ENCODE measurements at places on chromosomes 7 and 10.

DNA sequence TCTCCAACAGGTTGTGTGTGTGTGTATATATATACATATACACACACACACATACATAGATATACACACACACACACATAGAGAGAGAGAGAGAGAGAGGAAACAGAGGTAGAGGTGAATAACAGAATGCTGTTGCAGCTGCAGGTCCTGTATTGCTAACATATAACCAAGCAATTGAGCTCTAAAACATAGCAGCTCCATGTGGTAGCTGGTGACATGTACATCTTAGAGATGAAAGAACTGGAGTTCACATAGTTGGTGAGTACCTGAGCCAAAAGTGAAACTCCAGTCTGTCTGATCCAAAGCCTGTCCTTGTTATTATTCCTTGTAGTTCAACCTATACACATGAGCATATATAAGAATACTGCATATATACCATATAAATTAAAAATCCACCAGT lies 152.9 kb upstream of the CSTF2T start:
- no peak for DNase-seq

GRCh38 chr10:95767884-95768556 lies 12.1 kb downstream of the ENTPD1 start:
- no peak for DNase-seq

DNA sequence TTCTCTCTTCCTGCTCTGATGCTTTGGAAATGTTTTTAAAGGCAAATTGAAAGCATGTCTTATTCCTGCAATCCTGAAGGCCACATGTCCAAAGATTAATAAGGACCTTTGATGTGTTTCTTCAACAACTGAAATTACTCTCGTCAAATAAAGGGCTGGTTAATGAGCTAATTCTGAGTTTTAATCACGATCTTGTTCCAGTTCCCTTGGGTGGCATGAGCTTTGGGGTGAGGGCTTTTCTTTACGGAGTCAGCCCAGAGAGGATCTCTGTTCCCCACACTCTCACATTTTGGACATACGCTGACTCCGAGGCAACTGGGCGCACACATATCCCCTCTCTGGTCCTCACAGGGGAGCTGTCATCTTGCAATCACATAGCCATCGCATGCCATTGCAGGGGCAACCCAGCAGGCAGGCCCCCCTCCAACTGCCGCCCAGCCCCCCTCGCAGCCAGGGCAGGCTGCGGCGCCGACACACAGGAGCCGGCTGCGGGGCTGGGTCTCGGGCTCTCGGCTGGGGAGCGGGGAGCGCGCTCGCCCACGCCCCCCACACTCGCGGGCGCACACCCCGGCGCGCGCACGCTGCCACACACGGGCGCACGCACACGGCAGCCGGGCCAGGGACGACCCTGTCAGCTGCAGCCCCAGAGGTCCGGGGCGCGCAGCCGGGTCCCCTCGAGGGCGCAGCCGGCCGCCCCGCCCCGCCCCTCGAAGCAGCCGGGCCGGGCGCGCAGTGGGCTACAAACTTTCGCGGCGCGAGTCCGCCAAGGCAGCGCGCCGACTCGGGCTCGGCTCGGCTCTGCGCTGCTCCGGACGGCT lies at the start of gene GDF10:
GDF10 (plus strand) TSS at position 587 of the 818 bp plus-strand sequence. CDS start 455 bp downstream, outside the sequence.
- no peak for DNase-seq

DNA sequence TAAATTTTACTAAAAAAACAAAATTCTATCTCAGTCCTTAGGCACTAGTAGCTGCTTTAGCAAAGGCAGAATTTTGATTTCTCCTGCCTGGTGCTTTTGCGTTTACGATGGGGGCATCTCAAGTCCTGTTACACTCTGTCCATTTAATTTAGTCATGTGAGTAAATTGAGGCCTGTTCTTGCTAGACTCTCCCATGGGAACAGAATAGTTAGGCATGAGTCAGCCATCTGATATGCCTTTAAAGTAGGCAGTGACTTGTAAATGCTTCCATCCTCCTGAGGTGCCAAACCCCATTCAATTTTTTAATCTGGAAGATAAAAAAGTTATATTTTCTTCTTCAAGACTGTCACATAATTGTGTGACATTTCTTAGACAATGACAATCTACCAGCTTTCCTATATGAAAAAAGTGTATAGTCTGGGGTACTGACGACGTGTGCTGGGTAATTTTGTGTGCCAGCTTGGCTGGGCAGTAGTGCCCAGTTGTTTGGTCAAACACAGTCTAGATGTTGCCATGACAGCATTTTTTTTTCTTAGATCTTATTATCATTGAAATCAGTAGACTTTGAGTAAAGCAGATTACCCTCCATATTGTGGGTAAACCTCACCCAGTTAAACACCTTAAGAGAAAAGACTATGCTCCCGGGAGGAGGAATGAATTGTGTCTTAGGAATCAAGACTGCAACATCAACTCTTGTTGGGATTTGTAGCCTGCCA lies 603.4 kb downstream of the SORCS1 start:
- no peak for DNase-seq

DNA sequence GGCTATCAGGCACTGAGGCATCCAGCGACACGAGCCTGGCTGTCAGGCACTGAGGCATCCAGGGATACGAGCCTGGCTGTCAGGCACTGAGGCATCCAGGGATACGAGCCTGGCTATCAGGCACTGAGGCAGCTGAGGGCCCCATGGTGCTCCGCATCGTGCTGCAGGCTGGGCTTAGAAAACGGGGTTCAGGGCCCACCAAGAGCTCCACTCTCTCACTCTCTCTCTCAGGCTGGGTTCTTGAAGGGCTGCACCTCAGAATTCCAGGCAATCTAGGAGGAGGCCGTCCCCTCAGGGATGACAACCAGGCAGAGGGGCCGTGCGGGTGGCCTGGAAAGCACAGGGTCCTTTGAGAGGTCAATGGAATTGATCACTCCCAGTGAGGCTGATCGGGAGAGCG lies 69.0 kb downstream of the CFAP46 start:
- no peak for DNase-seq

- DNase-seq = no peak
Measured at GRCh38 chr7:152477079-152477478, 41.3 kb upstream of the KMT2C start.

GRCh38 chr7:71264005-71264404 lies 132.1 kb downstream of the GALNT17 start:
- DNase-seq = no peak

DNA sequence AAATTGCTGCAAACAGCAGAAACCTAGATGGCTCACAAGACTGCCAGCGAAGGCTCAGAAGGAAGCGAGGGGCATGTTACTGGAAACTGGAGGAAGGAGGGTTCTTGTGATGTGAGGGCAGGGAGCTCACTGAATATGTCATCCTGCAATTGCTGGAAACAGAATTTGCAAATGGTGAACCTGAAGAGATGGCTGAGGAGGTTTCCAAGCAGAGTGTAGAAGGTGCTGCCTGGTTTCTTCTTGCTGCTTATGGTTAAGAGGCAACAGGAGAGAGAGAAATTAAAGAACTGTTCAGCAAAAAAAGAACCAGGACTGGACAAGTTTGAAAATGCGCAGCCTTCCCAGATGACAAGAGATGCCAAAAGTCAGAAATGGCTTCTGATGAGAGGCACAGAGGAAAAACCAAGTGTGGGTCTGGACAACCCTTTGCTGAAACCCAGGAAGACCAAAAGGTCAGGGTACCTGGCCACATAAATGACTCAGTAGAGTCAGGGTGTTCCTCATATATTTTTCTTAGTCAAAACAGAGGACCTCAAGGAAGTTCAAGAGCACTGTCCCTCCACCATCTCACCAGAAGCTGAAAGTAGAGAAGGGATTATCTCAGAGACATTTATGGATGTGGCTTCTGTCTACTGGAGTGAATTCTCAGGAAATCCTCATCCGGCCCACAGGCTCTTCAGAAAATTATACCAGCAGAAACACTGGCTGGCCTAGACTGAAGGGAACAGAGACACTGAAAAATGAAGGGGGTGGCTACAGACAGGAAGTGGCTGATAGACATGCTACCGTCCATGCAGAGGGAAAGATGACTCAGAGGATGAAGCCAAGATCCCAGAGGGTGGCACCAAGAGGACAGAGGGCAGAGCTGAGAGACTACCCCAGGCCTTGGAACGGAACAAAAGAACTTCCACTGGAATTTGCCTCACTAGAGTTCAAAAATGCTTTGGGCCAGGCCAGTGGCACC lies 10.1 kb downstream of the PAPOLB start:
- no peak for DNase-seq

DNA sequence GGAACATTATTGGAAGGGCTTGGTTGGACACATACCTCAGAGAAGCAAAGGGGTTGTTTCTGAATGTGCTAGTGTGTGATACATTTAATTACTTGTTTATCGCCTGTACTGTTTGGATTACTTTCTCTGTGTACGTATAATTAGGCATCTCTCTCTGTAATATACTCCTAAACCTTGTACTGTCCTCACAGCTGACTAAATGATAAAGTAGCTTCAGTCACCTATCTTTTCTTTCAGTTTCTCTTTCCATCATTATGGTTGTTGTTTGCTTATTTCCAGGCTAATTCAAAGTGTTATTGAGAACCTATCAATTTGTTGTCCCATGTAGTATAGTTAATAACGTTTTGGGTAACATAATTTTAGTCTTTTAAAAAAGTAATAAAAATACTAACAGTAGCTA lies 34.0 kb downstream of the MXI1 start:
- no peak for DNase-seq

DNA sequence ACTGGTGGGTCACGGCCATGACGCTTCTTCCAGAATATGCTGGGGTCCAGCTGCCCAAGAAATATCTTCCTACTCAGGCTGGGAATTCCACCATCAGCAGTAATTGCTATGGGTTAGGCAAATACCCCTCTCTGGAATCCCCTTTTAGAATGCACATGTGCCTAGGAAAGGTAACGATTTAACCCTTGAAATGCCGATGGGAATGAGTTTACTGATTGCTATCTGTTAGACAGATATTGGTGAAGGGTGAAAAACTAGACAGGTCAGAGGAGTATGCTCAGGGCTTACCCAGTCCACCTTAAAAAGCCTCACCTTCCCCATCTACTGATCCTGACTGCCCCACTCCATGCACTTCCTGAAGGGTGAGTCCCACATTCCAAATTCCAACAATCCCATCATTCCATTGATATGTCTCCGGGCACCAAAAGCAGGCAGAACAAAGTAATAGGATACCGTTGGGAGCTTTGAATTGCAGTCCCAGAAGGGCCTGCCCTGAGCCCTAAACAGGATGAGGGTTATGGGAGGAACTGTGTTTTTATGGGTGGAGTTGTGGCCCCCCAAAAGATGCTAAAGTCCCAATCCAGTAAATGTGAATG lies 59.3 kb downstream of the DLG5 start:
- no peak for DNase-seq

DNA sequence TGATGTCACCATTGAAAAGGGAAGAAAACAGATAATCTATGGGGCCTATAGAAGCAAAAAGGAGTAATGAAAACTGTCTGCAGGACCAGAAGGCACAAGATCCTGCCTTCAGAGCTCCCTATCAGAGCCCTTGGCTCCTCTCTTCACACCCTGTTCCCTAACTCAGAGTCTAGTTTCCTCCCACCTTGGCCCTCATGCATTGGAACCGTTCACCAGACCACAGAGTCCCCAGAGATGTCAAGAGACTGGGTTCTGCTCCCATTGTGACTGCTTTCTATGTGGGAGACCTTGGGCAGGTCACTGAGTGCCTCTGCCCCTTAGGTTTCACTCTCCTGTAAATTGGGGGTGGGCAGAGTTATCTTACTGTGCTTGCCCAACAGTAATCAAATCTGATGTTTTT lies 80.1 kb upstream of the RPA3 start:
- no peak for DNase-seq

GRCh38 chr7:82700741-82701140 lies 257.2 kb upstream of the CACNA2D1 start:
- DNase-seq = no peak

DNA sequence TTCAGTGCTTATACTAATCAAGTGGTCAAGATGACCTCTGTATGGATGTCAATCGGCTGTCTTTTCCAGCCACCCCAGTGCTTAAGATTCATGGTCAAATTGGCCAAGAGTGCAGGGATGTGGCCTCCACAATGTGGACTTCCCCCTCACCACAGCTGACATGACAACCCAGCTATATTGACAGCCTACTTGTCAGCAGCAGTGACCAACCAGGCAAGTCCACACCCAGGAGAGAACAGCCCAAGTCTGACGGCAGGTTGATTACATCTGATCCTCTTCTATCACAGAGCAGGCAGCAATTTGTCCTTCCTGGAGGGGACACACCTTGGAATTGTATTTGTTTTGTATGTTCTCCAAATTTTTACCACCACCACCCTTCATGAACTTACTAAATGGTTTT lies 8.2 kb upstream of the ERVW-1 start:
- DNase-seq = no peak

- DNase-seq = no peak
Measured at GRCh38 chr10:44848211-44848610, 62.9 kb upstream of the TMEM72 start.

DNA sequence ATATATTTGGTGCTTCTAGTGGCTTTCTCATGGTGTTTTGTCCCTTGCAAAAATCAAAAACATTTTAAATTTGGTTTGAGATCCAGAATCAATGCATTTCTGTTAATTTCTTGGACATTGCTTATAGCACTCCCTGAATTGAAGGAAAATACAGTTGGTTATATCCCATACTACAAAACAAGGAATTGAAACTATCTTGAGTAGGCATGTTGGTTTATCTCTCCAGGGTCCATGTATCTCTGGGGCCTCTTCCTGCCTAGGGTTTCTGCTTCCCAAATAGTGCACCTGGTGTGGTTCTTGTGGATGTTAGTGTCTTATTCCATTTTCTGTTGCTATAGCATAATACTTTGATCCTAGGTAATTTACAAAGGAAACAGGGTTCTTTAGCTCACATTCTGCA lies 212.4 kb downstream of the CAMK1D start:
- no peak for DNase-seq

- no peak for DNase-seq
Measured at GRCh38 chr7:32378988-32379387, 111.2 kb downstream of the LSM5 start.

- DNase-seq = no peak
Measured at GRCh38 chr10:78691301-78692030, 377.3 kb upstream of the ZMIZ1 start.

DNA sequence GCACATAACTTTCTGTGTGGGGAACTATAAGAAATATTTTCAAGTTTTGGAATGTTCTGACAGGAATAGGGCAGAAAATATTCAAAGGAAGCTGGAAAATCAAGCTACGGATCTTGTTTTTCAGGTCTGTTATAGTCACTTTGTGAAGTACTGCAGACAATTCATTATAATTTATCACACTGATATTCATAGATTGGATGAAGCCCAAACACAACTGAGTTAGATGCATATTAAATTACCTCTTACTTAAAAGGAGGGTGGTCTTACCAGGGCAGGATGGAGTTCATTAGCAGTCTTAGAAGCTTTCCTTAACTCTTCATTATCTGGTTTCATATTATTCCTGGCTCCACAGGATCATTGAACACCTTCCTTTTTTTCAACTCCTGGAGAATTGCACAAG lies 242.3 kb downstream of the DYNC1I1 start:
- DNase-seq = no peak

- DNase-seq = no peak
Measured at GRCh38 chr7:15669443-15670090, 16.9 kb downstream of the MEOX2 start.

Measured in activated gamma-delta T cell treated with anti-CD3 and anti-CD28 coated beads, Interleukin-2, amount 50 U/mL, for 16 hours (primary cell).